ENCODE measurements at places on chromosomes 2 and 18.
A peak's percentile ranks its signal among the peaks of the same experiment; 100 is the strongest.

DNA sequence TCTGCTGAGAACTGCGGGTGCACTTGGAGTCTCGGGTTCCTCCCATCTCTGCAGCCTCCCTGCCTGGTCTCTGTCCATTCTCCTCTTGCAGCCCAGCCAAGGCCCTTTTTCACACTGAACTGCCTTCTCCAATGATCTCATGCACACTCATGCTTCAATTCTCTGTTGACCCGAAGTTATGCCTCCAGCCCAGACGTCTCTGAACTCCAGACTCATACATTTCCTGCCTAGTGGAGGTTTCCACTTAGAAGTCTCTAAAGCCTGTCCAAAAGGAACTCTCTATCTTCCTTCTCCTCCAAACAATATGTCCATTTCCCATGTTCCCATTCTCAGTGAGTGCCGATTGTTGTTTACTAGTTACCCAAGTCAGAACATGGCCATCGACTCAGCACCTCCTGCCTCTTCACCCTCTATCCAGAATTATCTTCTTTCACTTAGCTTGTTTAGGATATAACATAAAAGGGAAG is 155.2 kb downstream of the IRS1 start:
- no peak for DNase-seq

DNA sequence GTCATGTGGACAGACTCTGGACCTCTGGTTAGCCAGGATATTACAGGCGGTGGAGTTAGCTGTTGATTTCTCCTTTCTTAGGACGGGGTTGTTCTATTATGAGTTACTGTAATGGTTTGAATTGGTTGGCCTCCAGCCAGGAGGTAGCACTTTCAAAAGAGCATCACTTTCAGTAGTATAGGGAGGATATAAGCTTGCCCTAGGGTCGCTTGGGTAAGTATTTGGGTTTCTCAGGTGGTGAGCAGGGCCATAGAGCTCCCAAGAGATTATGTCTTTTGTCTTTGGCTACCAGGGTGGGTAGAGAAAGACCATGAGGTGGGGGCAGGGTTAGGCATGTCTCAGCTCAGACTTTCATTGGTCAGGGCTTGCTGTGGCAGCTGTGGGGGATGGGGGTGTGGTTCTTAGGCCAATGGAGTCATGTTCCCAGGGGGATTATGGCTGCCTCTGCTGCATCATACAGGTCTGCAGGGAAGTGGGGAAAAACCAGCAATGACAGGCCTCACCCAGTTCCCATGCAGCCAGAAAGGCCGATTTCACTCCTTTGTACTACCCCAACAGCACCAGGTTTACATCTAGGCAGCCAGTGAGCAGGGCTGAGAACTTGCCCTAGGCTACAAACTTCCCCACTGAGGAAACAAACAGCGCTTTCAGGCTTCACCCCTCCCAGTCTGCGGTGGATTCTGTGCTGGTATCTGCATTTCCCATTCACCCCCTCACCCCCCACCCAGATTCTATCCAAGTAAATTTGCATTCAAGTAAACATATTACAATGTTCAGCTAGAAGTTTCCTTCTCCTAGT is 89.4 kb upstream of the SLC38A11 start:
- DNase-seq = no peak

DNA sequence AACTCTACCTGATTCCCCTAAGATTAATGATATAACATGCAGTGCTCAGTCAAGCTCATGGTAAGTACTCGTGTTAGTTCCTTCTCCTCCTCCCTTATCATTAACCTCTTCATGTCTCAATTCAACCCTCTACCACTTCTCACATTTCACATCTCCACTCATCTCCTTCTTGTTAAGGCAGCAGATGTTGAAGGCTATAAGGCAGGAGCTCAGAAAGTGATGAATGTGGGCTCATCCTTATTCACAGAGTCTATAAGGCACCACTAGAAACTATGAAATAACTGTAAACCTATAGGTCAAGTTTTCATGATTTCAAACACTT is 56.0 kb downstream of the CLHC1 start:
- no peak for DNase-seq

DNA sequence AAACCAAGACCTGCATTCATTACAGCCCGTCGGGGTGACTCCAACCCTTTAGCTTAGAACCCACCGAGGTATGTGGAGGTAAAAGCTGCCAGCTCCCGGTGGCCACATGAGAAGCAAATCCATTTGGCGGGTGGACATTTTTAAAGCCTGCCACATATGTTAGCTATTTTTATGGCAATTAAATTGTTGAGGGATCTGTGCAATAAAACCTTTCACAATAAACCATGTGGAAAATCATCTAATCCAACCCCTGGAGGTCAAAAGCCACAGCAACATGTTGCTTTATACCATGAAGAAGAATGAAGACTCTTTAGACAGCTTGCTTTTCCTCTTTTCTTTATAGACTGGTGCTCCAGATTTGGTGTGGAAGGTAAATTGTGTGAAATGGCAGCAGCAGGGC is 176.3 kb downstream of the AGPS start:
- DNase-seq = no peak

DNA sequence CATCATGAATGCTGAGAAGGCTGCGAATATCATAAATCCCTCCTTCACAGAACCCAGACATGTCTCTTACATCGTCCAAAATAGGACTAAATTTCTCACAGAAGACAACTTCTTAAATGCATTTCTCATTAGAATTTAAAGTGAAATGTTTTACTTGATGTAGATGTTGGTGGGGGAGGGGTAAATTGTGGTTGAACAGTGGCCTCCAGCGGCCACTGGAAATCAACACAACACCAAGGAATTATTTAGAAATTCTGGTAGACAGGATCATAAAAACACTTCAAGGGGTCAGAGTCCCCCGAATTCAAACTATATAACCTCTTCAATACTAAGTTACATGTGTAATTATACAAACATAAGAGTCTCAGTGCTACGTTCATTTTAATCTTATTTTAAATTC is 135.9 kb downstream of the ABCA12 start:
- peak; percentile 42 for DNase-seq
